ENCODE measurements at places on chromosomes 5 and 9.

DNA sequence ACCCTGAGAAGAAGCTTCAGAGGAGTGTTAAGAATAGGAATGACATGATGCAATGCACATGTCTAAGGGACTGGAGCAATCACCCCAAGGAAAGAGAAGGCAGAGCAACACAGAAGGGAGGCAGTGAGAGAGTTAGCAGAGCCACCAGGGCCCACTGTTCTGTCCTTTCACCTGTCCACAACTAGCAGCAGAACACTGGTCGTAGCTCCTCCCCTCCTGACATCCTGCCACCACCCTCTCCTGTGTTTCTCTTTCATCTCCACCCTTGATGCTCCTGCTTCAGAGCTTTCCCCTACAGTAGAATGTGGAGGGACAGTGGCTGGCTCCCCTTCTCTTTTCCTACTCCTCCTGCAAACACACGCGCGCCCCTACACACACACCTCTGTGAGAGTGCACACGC, 483.4 kb upstream of the KIF2A start:
- DNase-seq = no peak

DNA sequence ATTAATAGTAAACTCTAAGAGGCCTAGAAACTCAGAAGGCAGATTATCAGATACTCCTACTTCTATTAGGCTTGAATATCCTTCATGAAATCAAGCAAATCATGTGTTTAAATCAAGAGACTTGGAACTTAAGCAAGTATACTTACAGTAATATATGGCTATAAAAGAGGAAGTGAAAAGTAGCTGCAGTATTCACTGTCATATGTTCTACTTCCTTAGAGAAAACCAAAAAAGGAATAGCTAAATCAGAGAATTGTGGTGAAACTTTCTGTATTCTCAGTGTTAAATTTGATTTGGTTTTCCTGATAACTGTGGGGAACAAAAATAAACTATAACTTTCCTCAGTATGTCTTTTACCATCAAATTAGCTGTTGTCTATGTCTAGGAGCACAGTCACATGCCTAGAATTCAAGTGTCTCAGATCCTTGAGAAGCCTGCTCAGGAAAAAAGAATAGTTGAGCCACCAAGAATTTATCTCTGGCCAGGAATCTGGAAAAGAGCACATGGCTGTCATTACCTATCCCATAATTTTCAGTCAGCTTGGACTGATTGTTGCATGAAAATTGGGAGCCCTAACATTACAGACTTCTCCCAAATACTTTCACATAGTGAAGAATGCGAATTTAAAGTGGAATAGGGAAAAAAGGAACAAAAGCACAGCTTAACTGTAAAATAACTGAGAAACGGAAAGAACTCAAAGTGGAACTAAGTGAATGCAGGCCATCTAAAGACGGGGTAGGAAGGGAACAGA, 1.7 kb downstream of the FKBP15 start:
- no peak for DNase-seq

DNA sequence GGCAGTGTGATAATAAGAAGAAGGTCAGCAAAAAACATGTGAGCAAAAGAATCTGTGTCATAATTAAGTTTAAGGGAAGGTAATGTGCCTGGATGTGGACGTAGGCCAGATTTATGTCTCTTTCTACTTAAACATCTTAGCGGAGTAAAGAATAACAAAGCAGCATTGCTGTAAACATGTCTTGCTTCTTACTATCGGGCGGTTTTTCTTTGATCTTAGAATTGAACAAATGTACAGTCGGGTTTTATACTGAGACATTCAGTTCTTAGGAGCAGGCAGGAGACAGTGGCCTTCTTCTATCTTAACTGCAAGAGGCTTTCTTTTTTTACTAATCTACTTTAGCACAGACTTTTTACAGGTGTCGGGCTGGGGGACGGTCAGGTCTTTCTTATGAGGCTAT, 40.4 kb upstream of the FLT4 start:
- no peak for DNase-seq

DNA sequence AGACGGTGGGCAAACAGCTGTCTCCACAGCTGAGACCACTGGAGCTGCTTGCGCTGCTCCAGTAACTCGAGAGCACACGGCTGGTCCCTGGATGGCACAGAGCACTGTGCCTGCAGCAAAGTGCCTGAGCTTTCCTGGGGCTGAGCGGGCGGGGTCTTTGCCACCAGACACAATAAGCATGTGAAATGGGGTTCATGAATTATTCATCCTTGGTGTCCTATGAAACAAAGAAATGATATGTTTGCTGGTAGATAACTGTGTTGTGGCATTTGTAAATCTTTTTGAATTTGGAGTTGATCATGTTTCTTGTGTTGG, 151.7 kb upstream of the MPDZ start:
- no peak for DNase-seq

- no peak for DNase-seq
Observed at GRCh38 chr5:169646856-169647255, 9.8 kb downstream of the DOCK2 start.

GRCh38 chr9:83957248-83957513, 22.8 kb downstream of the HNRNPK start:
- no peak for DNase-seq
